CD8-positive, alpha-beta memory T cell (primary cell): ENCODE measurements at places on chromosomes 12 and 14.

GRCh38 chr14:91227183-91227628, 17.3 kb downstream of the GPR68 start:
- no peak for DNase-seq

- no peak for DNase-seq
Observed at GRCh38 chr12:50625029-50625925, 120.5 kb downstream of the DIP2B start.

DNA sequence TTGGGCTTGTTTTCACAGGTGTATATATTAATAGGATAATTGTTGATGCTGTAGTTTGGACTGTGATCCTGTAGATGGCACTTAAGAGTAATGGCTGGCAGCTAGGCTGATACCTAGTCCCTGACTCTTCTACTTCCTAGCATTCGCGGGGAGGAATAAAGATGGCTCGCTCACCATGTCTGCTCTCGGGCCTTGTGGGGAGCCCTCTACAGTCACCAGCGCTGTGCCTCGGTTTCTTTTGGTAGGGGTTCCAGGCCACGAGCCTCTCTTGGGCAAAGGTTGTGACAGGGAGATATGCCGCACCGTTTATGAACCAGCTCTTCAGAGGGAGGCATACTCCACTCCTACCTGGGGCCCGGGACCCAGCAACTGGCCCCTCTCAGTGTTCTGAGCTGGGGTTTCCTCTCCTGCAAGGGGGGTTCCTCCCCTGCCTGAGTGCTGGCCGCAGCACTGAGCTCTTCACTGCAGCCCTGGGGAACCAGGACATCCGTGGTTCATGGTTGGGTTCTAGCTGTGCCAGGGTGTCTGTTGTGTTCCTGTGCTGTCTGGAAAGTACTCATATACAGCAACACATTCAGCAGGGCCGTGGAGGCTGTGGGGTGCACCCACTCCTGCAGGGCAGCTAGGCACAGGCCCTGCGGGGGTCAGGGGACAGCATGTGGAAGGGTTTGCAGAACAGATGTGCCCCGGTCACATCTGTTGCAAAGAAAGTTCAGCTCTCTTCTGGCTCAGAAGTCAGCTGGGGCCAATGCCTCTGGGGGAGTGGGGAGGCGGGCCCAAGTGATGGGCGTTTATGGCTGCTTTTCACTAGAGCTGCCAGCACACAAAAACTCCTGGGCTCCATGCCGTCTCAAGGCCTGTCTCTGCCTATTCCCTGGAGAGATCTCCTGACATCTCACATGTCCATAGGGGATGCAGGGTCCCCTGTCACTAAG, 147.9 kb downstream of the PPFIA2 start:
- no peak for DNase-seq

DNA sequence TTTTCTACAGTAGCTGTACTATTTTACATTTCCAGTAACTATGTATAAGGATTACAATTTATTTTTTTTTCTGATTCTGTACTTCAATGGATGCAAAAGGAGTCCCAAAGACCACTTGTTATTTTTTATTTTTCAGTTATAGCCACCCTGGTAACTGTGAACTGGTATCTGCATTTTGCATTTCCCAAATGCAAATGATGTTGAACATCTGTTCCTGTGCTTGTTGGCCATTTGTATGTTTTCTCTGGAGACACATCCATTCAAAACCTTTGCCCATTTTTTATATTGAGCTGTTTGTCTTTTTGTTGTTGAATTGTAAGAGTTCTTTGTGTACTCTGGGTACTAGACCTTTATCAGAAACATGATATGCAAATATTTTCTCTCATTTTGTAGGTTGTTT, 485.6 kb downstream of the LRIG3 start:
- no peak for DNase-seq

DNA sequence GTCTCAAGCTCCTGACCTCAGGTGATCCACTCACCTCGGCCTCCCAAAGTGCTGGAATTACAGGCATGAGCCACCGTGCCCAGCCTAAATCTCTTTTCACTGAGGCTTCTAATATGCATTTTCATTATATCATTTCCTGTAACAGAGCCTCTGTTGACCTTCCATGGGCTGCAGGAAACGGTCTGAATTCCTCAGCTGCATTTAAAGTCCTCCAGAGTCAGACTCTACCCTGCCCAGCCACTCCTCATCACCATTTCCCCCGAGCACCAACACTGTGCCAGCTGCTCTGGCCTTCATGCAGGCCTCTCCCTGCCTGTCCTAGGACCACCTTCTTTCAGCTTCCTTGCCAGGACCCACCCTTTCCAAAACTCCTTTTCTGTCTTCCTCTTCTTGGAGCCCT, 9.8 kb upstream of the NFKBIA start:
- no peak for DNase-seq

- no peak for DNase-seq
Observed at GRCh38 chr12:42810006-42810405, 220.5 kb upstream of the PRICKLE1 start.

GRCh38 chr12:9809866-9810265, 17.4 kb upstream of the KLRF1 start:
- no peak for DNase-seq

GRCh38 chr12:20342111-20342510, 26.2 kb upstream of the PDE3A start:
- no peak for DNase-seq

DNA sequence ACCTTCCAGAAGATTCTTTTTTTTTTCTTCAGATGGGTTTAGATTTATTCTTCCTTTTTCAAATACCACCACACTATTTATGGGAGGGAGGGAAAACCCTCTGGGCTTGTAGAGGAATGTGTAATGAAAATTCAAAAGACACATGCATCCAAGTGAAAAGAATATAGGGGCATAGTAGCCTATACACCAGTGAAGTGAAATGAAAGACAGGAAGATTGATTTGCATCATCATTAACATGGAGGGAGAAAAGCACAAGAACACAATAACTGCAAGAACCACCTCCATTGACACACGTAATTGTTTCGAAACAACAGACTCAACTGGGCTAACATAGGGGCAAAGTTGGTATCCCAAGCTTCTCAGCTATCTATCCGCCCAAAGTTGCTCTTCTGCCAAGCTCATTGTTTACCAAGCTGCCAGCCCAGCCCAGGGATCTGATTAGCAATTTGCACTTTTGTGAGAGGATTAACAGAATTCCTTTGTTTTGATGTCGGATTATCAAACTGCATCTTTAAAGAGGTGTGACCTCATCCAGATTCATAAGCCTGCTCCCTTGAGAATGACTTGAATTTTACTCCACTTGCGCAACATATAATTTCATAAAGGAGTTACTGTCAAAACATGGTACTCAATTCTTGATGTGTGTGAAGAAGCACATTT, 430.5 kb upstream of the SOX5 start:
- no peak for DNase-seq

- no peak for DNase-seq
Observed at GRCh38 chr14:90450667-90451066, 53.8 kb downstream of the CALM1 start.

DNA sequence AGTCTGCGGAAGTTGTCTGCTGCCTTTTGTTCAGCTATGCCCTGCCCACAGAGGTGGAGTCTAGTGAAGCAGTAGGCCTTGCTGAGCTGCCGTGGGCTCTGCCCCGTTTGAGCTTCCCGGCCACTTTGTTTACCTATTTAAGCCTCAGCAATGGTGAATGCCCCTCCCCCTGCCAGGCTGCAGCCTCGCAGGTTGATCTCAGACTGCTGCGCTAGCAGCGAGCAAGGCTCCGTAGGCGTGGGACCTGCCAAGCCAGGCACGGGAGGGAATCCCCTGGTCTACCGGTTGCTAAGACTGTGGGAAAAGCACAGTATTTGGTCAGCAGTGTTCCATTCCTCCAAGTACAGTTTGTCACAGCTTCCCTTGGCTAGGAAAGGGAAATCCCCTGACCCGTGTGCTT, 143.6 kb downstream of the DYRK2 start:
- DNase-seq, result no peak

GRCh38 chr12:112932485-112933128, 5.7 kb upstream of the OAS3 start:
- no peak for DNase-seq

DNA sequence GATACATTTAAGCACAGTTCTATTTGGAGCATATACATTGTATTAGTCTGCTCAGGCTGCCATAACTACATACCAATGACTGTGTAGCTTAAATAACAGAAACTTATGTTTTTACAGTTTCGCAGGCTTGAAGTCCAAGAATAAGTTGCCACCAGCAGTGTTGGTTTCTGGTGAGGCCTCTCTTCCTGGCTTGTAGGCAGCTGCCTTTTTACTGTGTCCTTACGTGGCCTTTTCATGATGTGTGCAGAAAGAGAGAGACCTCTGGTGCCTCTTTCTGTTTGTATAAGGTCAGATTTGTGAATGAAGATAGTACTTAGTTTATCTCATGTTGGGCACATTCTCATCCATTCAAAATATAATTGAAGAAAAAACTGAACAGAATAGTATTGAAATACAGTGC, 636.6 kb downstream of the FLRT2 start:
- no peak for DNase-seq

DNA sequence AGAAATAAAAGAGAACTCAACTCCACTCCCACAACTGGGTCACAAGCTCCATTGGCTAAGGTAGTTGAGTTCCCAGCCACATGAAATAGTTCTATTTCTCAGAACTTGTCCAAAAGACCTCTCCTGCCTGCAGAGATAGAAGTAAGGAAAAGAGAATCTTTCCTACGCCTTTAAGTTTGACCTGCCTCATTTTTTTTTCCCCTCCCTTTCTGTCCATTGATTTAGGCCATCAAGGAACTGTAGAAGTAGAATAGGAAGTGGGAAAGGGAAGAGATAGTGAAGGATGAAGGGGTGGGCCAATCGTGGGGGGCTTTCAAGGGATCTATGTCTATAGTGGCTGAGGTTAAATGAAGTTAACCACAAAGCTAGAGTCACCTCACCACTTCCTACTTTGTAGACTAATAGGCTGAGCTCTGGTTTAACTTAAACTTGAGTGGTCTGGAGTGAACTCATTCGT, 13.9 kb upstream of the NUDT4 start:
- peak; percentile 14 for DNase-seq

DNA sequence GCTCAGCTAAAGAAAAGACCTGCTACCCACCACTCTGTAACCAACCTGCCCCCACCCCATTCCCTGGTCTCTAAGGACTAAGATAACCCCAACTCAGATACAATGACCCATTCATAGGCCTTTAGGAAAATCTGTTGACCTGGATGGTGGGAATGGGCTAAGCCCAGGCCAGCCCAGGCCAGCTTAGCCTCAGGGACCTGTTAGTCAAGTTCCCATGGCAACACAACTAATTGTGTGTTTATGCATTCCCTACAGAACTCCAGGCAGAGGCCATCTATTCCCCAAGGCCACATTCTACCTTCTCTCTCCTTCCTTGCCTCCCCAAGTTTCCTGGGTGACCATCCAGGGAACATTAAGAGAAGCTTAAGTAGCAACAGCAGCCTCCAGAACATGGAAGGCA, 16.1 kb upstream of the KRT8 start:
- DNase-seq, result no peak

DNA sequence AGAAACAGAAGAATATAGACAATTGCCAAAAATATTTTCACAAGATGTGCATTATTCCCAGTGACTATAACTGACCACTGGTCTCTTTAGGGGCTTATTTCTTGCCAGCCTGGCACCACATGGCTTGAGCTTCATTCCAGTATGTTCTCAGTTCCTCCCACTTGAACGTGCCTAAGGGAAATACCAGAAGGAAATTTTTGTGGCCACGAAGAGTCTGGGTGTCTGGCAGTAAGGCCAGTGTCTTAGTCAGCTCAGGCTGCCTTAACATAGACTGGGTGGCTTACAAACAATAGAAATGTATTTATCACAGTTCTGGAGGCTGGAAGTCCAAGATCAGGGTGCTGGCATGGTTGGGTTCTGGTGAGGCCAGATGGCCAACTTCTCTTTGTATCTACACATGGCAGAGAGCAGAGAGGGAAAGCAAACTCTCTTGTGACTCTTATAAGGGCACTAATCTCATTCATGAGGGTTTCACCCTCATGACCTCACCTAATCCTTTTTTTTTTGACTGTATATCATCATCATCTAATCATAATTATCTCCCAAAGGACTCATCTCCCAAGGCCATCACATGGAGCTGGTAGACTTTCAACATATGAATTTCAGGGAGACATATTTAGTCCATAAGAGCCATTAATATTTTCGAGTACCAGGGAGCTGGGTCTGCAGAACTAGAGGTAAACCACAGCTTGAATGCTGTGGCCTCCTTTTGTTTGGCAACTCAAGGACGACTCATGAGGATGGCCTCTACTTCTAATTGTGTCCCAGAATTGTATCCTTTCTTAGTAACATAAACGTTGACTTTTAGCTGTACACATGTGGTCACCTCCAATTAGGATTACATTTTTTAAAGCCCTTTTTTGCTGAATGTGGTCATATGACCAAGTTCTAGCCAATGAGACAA, 5.1 kb upstream of the SMOC1 start:
- DNase-seq, result no peak

- no peak for DNase-seq
Observed at GRCh38 chr12:49033611-49034285, 15.2 kb upstream of the PRKAG1 start.

- DNase-seq, result no peak
Observed at GRCh38 chr12:119343130-119343529, 8.6 kb downstream of the CCDC60 start.

- no peak for DNase-seq
Observed at GRCh38 chr12:28217805-28218204, 27.5 kb downstream of the CCDC91 start.

- no peak for DNase-seq
Observed at GRCh38 chr14:50812180-50812579, 18.8 kb downstream of the NIN start.

DNA sequence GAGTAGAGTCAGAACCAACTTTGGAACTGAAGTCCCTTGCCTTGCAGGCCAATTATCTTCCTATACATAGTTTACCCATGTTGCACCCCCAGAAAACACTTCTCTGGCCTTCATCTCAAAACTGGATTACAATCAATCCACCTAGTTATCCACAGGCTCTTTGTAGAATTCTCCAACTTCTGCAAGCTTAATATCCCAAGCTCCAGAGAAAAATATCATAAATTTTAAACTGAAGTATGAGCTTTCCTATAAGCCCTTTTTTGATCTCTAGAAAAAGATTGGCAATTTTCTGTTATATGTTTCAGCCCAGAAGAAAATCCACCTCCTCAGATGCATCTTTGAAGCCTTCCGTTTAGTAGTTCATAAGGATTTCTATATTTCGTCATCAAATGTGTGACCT, 553.4 kb downstream of the SNAPC1 start:
- no peak for DNase-seq

DNA sequence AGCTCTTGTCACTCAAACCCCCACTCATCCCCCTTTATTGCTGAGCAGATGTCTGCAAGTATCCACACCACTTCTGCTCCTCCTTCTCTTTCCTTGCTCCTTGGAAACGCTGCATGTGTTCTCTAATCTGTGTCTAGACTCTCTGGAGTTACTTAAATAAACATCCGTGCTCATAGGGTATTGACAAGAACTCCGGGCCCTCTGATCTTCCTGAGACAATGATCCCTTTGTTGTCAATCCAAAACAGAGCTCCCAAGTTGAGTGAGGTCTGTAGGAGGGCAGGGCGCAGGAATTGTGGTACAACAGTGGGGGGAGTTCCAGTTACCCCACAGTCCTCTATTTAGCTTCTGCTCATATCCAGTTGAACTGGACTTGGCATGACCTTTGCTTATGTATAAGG, 489.0 kb downstream of the SNAPC1 start:
- no peak for DNase-seq

GRCh38 chr12:76031081-76031413, 529 bp downstream of the PHLDA1 start:
- DNase-seq, result no peak
